ENCODE measurements at places on chromosomes 3 and 15. TPM values are rescaled to one million over a fixed set of nuclear protein-coding genes. Genes with fewer than 3 reads are reported as not detected.
A peak's percentile ranks its signal among the peaks of the same experiment; 100 is the strongest.

DNA sequence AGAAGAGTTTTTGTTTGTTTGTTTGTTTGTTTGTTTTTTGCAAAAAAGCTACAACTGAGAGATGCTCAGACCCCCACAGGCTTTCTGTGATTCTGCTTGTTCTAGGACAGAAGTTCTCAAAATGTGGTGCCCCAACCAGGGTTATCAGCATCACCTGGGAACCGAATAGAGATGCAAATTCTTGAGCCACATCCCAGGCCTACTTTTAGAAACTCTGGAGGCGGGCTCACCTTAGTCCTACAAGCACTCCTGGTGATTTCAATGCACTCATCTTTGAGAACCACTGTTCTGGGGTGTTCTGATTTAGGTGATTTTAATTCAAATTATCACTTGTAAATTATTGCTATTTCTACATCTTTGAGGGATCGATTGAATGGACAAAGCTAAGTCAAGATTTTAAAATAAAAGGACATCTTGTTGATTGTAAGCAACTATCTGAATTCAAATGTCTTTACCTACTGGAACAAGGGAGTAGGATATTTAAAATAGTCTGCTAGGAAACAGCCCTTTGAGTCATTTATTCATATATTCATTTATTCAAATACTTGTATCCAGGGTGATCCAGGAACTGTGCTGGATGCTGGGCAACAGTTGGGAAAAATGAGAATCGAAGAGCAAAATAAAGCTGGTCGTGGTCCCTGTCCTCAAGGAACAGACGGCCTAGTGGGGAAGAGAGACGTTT is 44.7 kb upstream of the CADPS start:
- H3K27ac ChIP-seq: no peak overlapping the region
- H3K27me3 ChIP-seq: no peaks in the 10 kb centered on the region
- no peaks in the 10 kb centered on the region for H3K36me3 ChIP-seq
- H3K4me1 ChIP-seq: no peaks in the 10 kb centered on the region
- no peak overlapping the region for H3K4me3 ChIP-seq

DNA sequence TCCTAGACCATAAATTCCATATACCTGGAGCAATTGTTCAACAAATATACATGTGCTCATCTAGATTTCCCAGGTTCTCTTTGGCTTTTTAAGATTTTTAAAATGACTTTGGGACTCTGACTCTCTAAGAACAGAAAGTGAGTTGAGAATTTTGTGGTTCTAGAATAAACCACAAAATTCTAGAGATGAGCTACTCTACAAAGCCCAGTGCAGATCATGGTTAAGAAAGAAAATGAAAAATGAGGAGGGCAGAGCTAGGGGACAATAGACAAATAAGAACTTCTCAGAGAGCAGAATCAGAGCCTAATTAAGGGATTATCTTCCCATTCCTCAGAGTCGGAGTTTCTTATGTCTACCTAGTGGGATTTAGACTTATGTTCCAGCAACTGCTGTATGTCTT is 694.7 kb downstream of the ZNF385D start:
- no peaks in the 10 kb centered on the region for H3K4me1 ChIP-seq
- H3K27me3 ChIP-seq: no peaks in the 10 kb centered on the region
- H3K27ac ChIP-seq: no peak overlapping the region

DNA sequence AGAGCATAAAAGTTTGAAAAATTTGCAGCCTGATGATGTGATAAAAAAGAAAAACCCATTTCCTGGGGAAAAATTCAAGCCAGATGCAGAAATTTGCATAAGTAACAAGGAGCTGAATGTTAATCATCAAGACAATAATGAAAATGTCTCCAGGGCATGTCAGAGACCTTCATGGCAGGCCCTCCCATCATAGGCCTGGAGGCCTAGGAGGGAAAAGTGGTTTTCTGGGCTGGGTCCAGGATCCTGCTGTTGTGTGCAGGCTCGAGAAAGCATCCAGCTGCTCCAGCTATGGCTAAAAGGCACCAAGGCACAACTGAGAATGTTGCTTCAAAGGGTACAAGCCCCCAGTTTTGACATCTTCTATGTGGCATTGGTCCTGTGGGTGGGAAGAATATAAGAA is 1014.0 kb downstream of the SI start:
- H3K36me3 ChIP-seq: no peaks in the 10 kb centered on the region
- DNase-seq: no peak
- no peaks in the 10 kb centered on the region for H3K27me3 ChIP-seq
- no peak overlapping the region for H3K27ac ChIP-seq
- no peak overlapping the region for H3K4me3 ChIP-seq
- no peaks in the 10 kb centered on the region for H3K4me1 ChIP-seq

DNA sequence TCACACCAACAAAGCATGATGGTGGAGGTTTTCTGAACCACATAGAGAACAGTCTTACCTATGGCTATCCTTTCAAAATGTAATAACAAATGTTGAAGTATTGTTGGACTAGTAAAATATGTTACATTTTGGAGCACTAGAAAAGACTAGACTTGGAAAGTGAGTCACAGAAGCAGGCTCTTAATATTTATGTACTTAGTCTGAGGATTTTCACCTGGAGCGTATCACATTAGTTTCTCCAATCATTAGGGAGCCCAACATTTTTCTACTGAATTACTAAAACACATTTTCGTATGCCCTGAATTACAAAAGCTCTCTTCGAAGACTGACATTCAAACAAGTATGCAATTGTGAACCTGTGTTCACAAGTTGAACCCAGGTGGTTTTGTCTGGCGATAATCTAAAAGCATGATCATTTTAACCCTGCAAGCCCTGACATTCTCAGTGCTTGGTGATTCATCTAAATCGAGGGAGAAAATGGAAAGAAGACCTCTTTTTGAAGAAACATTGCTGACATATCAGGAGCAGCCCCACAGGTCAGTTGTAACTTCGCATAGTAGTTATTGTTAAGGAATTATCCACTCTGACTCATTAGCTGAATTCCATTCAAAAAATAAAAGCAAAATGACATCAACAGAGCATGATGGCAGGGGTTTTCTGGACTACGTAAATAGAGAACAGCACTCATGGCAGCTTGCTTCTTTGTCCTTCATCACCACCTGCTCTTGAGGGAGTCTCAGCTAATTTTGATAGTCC is 679.8 kb upstream of the NECTIN3 start:
- no peak overlapping the region for H3K27ac ChIP-seq
- H3K27me3 ChIP-seq: no peaks in the 10 kb centered on the region
- no peaks in the 10 kb centered on the region for H3K4me1 ChIP-seq
- H3K36me3 ChIP-seq: no peaks in the 10 kb centered on the region
- no peak overlapping the region for H3K4me3 ChIP-seq

DNA sequence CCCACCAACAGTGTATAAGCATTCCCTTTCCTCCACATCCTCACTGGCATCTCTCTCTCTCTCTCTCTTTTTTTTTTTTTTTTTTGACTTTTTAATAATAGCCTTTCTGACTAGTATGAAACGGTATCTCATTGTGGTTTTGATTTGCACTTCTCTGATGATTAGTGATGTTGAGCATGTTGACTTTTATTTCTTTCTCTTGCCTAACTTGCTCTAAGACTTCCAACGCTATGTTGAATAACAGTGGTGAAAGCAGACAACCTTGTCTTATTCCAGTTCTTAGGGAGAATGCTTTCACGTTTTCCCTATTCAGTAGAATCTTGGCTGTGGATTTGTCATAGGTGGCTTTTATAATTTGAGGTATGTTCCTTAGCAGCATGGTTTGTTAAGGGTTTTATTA is 249.4 kb upstream of the MDFIC2 start:
- no peaks in the 10 kb centered on the region for H3K36me3 ChIP-seq
- no peak overlapping the region for H3K27ac ChIP-seq
- H3K4me3 ChIP-seq: no peak overlapping the region

DNA sequence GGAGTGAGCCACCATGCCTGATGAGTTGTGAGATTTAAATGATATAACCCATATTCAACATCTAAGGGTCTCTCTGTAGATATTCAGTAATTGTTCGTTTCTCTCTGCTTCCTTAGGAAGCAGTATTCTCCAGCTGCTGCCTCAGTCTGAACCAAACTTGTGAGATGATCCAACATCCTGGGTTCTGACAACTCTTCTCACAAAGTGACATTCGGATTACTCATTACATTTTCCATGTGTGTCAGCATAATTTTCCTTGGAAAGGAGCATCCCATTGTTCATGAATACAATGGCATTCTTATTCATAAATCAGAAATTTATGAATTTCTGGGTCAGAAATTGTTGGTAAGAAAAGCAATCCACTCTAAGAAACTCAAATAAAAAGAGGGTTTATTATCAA is 15.0 kb upstream of the SEC22A start:
- no peak overlapping the region for H3K27ac ChIP-seq
- no peak overlapping the region for H3K4me3 ChIP-seq
- H3K4me1 ChIP-seq: no peaks in the 10 kb centered on the region
- H3K36me3 ChIP-seq: no peaks in the 10 kb centered on the region

- H3K27ac ChIP-seq: no peak overlapping the region
- H3K27me3 ChIP-seq: no peaks in the 10 kb centered on the region
- DNase-seq: no peak
- H3K4me3 ChIP-seq: no peak overlapping the region
These were observed 128.7 kb downstream of the LRRN1 start for GRCh38 chr3:3927965-3928364.

DNA sequence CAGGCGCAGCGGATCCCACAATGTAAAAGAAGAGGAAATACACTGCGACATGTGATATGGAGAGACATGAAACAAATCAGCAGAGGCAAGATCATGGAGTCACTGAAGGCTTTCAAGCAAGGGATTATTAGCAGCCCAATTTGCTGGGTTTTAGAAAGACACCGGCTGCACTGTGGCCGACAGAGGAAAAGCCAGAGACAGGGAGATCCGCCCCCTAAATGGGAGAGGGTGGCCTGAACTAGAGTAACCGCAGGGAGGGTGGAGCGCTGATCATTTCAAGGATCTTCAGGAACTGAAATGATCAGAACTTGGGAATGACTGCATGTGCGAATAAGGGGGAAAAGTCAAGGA is 612 bp upstream of the C15orf40 start:
- DNase-seq: no peak
- H3K4me1 ChIP-seq: peaks cover 12% of the 10 kb centered on the region
- peaks cover 21% of the 10 kb centered on the region for H3K36me3 ChIP-seq

DNA sequence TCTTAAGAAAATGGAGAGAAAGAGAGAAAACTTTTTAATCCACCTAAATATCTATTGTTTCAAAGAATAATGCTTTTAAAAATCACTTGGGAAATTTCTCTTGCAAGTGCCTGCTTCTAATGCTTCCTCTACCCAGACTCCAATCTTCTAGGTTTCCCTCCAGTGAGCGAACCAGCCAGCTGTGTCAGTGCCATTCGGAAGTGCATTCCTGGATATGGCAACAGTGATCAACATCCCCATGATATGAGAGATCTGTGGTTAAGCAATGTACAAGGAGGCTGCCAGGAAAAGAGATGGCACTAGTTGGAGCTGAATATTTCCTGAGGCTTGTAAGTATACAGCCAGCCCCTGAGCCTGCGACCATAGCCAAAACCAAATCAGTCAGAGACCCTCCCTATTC is 53.3 kb upstream of the KCNMB2 start:
- 0 out of 2 replicates have a peak, but pooled peaks cover 4% of the 10 kb centered on the region for H3K27me3 ChIP-seq
- no peak overlapping the region for H3K27ac ChIP-seq
- H3K4me3 ChIP-seq: no peak overlapping the region
- no peaks in the 10 kb centered on the region for H3K36me3 ChIP-seq
- no peak for DNase-seq
- H3K4me1 ChIP-seq: no peaks in the 10 kb centered on the region

DNA sequence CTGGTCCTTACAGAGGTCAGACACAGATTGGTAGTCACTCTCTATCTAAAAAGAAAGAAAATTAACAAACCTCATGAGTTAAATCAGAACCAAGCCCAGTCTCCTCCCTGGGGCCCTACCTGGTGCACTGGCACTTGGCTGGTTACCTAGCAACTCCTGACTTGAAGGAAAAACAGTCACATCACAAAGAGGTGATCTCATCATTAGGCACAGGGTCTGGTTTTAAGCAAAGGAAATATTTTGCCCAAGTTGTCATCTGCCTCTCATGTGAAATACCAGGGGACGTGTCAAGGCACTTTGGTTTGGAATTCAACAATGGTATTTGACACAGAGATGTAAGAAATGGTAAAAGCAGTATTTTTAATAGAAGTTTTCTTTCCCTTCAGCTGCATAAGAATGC is 47.7 kb upstream of the FMN1 start:
- no peak overlapping the region for H3K27ac ChIP-seq
- H3K27me3 ChIP-seq: no peaks in the 10 kb centered on the region
- no peak overlapping the region for H3K4me3 ChIP-seq
- no peaks in the 10 kb centered on the region for H3K36me3 ChIP-seq
- peak; percentile 7 for DNase-seq

IGSF10 gene
- 15.3 TPM for polyA plus RNA-seq

UBE2E1 gene
- 59.9 TPM for polyA plus RNA-seq

SLC28A1 gene
- not detected for polyA plus RNA-seq

ARRDC4 gene
- polyA plus RNA-seq: 3.9 TPM
